ENCODE measurements at places on chromosomes 6 and 20.

DNA sequence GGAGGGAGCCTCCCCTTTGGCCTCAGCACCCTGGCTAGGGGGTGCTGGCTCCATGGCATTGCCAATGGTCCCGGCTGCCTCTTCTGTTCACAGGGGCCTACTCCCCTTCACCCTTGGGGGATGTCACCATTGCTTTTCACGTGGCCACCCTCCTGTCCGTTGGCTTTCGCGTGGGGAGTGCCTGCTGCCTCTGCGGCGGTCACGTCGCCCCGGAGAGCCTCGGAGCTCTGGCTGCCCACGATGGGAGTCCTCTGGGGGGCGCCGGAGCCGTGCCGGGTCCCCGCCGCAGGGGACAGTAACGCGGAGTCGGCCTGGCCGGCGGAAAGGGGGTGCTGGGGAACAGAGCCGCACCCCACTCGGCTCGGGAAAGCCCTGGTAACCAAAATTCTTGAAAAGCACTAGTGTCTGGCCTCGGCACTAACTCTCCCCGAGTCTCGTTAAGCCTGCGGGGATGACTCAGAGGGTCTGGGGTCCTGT is 661 bp upstream of the HEBP2 start:
- DNase-seq = no peak

DNA sequence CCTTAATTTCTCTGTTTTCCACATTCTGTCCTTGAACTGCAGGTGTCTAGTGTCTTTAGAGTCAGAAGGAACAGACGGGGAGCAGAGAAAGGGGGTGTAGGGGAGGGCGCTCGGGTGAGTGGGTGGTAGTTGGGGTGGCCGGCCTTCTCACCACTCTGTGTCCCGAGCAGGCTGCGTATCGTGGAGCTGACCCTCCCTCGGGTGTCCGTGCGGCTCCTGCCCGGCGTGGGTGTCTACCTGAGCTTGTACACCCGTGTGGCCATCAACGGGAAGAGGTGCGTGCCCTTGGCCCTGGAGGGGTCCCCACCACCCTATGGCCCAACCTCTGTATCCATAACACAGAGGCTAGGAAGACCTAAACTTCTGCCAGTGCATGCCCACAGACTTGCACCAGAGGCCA is 5.3 kb downstream of the BPIFB4 start:
- no peak for DNase-seq

- no peak for DNase-seq
Observed at GRCh38 chr6:41200296-41200900, 551 bp downstream of the TREML2 start.

- no peak for DNase-seq
Observed at GRCh38 chr6:2129182-2129621, 116.2 kb downstream of the GMDS start.

DNA sequence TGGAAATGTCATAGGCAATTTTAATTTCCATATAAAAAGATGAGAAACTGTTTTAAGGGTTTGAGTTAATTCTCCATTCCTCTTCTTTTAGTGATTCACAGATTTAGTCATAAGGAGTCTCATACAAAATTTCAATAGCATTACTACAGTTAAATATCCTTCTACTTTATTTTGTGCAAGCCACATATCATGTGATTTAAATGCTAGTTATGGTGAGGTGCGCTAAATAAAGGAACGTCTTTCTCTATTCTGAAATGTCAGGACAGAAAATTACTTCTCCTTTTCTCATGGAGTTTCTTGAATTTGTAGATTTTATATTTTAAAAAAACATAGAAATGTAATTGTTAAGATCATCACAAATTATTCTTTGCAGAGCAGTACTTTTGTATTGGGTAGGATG is 50.0 kb upstream of the SUPT3H start:
- DNase-seq = no peak

GRCh38 chr20:653110-653589 is at the start of gene SRXN1:
Gene SRXN1 (minus strand): TSS chr20:653200. CDS start chr20:653185, 15 bp downstream.
- peak; percentile 36 for DNase-seq

- DNase-seq = no peak
Observed at GRCh38 chr6:136420853-136421252, 129.4 kb downstream of the MAP7 start.

All from cortex of kidney (tissue), 1 donor.